ENCODE measurements at places on chromosomes 3 and 15.
A peak's percentile ranks its signal among the peaks of the same experiment; 100 is the strongest.

DNA sequence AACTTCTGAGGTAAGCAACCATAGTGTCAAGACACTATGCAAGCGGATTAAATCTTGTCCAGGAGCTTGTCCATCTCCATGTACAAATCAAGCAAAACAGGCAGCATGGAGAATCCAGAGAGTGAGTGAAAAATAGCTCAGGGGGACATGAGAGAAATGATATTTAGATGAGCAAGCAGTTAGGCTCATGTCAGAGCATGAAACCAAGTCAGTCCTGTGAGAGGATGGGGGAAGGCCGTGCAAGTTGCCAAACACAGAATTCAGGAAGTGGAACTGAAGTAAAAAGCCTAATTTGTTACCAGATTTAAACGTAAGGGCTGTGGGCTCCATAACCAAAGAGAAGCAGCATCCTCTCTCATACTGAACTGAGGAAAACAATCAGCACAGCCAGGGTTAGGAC lies 995.9 kb downstream of the MCTP2 start:
- DNase-seq = no peak

DNA sequence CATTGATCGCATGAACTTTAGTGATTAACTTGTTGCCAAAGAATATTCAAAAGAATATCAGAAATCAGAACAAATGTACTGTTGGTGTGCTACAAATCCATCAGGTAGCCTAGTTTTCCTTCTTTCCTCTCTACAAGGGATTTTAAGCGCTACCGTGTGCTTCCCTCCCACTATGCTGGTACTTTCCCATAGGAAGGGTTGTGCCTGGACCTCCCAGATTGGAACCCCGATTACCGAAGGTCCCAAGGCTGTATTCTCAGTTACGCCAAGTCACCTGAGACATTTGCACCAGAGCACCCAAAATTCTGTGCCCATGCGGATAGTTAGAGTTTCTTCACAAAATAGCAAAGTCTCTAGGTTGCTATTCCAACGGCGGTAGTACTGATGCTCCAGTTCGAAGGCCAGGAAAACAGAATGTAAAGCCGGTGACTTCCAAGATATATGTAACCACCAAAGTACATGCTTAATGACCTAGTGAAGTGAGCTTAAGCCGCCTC lies 23.4 kb upstream of the GATM start:
- no peak for DNase-seq

DNA sequence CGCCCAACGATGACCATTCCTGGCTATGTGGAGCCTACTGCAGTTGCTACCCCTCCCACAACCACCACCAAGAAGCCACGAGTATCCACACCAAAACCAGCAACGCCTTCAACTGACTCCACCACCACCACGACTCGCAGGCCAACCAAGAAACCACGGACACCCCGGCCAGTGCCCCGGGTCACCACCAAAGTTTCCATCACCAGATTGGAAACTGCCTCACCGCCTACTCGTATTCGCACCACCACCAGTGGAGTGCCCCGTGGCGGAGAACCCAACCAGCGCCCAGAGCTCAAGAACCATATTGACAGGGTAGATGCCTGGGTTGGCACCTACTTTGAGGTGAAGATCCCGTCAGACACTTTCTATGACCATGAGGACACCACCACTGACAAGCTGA lies 22.6 kb upstream of the BSN start:
- DNase-seq = no peak

DNA sequence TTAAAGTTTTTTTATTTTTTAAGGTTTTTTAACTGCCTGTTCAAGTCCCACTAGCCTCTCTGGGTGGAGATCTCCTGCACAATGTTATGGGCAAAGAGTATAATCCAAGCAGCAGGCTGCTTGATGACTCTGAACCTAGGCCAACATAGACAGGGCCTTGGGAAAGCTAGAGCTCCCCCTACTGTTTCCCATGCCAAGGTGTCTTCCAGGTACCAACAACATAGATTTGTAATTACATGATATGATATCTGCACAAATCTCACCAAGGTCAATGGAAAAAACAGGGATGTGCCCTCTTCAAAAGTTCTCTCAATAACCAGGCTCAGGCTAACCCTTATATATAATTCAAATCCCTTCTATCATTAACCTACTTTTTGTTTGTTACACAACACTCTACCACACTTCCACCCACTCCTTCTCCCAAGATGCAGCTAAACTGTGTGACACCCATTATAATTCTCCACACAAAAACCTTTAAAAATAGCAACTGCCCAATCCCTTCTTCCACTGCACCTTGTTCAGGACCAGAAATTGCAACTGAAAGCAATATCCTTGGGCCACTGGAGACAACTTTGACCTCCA lies 43.8 kb downstream of the RBM15B start:
- peak; percentile 45 for DNase-seq

DNA sequence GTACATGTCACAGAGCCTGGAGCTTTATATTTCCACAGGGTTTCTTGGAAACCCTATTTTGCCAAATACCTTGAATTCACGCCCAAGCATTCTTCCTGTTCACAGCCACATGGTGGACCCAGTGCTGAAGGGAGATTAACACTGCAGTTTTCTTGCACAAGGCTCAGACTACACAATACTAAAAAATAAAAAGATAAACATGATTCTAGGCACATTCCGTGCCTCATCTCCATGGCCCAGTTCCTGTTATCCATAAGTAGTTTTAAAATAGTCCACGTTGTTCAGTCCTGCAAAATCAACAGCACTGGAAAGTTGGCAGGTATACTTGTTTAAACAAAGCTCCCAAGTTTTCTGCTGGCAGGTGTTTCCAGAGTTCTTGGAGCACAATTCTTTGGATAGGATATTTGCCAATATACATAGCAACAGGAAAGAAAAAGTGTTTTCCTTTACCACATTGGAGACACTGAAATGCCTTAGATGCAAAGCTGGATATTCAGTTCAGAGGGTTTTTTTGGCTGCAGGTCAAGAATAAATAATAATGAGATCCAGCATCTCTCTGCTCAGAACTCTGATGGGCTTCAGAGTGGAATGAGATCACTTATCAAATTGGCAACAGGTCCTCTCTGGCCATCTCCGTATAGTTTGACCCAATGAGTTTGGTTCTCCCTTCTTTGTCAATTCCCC lies 88.1 kb upstream of the TGFBR2 start:
- no peak for DNase-seq

DNA sequence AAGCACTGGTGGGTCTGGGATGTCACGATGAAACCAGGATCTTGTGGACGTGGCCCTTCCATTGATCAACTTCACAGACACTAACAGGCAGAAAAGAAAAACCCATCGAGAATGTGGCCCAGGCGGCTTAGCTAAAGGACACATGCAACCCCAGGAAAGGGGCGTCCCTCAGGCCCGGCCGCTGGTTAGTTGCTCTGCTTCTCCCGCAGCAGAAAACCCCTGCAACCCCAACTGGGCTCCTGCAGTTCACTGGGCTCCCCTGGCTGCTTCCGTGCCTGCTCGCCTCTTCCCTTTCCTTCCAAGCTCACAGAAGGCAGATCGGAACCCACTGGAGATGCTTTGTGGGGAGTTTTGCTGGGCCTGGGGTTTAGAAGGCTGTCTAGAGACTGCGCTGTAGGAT lies 1.1 kb downstream of the GASK1A start:
- no peak for DNase-seq

DNA sequence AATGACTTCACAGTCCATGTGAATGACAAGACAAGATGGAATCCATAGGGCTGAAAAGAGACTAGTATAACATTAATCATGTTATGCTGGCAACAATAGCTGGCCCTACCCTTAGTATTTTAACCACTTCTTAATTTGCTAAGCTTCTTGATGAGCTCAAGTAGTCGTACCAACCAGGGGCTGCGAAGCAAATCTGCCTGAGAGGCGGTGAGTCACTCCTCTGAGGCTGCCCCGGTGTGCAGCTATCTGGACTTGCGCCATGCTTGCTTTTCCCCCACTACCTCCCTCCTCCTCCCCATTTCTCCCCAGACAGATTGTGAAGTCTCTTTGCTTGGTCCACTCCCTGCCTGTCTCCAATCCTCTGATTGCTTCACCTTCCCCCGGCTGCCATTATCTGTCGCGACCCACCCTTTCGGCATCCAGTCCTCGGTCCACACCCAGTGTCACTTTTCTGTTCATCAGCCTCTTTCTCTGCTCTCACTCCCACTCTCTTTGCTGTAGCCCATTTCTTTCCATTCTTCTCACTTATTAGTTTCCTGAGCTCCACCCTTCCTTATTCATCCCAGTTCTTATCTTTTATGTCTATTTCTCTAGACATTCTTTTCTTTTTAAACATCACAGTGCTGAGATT lies 42.7 kb downstream of the DUT start:
- DNase-seq = no peak

DNA sequence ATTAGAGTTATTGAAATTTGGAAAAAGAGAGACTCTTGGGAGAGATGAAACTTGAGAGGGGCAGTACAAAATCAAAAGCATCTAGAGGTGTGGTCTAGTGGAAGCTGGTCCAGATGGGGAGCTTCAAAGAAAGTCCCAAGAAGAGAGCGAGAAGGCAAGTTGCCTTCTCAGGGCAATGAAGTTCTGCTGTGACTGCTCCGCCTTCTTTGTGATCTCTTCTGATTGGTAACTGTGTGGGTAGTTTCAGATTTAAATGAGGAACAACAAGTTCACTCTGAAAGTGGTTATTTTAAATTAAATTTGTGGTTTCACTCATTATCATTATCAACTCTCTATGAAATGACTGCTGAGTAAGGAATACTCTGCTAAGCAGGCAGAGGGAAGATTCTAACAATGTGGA lies 233.3 kb downstream of the NLGN1 start:
- no peak for DNase-seq

- no peak for DNase-seq
Measured at GRCh38 chr3:16179771-16180736, 5.6 kb downstream of the GALNT15 start.

- no peak for DNase-seq
Measured at GRCh38 chr15:62753518-62754221, 288.9 kb upstream of the TPM1 start.

DNA sequence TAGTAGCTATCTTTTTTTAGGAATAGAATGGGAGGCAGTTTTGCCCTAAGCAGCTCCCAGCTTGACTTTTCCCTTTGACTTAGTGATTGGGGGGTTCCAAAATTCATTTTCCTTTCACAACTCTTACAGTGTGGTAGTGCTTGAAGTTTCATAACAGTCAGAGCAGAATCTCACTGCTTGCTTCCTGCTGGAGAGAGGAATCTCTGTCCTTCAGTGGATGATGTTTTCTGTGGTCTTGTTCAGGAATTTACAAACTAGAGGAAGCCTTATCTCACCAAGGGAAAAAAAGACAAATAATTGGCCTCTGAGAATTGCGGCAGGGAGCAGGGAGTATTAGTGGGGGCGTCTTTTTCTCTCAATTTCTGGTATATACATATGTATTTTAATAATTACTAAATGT lies 326.6 kb upstream of the C2CD4B start:
- DNase-seq = no peak

DNA sequence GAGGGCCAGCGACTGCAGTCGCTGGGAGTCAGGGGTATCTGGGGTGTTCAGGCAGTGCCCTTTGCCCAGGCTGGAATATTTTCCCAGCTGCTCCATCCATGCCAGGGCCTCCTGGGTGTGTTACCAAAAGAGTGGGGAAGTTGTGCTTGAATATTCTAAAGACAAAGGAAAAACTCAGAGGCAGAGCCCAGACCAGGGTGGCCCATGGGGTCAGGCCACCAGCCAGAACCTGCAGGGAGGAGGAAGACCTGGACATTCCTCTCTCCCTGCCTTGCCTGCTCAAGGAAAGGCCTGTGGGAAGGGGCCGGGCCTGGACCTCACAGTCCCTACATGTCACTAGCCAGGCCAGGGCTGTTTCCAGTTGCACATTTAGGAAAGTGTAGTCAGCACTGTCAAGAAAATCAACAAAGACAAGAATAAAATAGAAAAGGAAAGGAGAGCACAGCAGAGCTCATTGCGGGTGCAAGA lies 16.0 kb upstream of the KLF15 start:
- no peak for DNase-seq

DNA sequence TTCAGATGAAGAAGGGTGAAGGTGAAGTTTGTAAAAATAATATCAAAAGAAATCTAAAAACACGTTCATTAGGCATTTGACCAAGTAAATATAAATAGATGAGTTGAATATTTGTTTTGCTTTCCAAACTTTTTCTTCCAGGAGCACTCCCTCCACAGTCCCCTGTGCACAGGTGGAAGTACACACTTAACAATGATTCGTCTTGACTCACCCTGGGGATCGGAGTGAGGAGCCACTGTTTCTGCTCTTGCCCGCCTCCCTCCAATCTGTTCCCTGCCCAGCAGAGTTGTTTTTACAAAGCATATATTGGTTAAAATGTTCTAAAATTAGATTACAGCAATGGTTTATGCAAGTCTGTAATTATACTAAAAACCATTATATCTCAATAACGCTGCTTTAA lies 175.1 kb downstream of the PTPRG start:
- no peak for DNase-seq

DNA sequence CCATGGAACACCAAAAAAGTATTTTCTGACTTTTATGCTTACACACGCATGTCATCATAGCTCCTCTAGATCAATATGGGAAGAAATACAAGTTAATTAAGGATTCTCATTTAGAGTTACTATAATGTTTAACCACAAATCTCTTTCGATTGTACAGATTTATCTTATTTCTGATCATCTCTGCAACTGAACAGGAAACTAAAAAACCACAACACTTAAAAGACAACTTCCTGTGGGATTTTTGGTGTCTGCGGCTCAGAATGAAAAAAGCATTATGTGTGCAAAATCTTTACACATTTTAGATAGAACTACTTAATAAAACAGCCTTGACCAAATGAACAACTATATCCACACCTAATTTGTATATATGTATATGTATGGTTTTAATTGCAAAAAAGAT lies 3.0 kb upstream of the TJP1 start:
- DNase-seq = no peak
